ENCODE measurements at places on chromosomes 7 and 10.

GRCh38 chr10:68792115-68792514 lies 35.2 kb upstream of the STOX1 start:
- DNase-seq: no peak

GRCh38 chr7:30598121-30598876 lies 3.6 kb downstream of the GARS1 start:
- DNase-seq: no peak

- no peak for DNase-seq
Observed at GRCh38 chr7:126768836-126769235, 483.9 kb downstream of the GRM8 start.

GRCh38 chr10:29618341-29619171 lies 16.2 kb downstream of the SVIL start:
- DNase-seq: no peak

DNA sequence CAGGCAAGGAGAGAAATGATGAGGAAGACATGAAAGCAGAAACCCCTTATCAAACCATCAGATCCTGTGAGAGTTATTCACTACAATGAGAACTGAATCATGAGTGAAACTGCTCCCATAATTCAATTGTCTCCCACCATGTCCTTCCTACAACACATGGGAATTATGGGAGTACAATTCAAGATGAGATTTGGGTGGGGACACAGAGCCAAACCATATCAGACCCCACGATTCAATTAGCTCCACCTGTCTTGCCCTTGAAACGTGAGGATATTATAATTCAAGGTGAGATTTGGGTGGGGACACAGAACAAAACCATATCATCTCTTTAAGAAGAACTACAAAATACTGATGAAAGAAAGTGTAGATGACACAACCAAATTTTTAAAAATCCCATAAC lies 128.9 kb downstream of the IMMP2L start:
- DNase-seq: no peak

GRCh38 chr7:46024263-46024916 lies 103.3 kb upstream of the IGFBP3 start:
- no peak for DNase-seq

All from HAP-1 (cell line).